Esophagus squamous epithelium (tissue), 5 donors: ENCODE measurements at places on chromosomes 2 and 18.

DNA sequence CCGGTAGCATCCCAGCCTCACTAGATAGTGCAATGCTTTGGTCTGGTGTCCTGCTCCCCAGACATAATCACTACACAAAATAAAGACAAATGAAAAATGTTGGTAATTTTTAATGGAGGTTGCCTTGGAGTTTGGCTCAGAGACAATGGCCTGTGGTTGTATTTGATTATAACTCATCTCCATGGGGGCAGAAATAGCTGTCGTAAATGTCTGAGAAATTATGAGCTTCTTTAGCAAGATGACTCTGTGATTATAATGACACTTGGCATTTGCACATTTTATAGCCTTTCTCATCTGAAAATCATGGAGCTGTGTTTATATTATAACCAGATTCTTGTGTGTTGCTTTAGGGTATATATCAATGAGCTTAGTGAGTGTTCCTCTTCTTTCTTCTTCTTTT, 1779.7 kb upstream of the CELF4 start:
- H3K27me3 ChIP-seq = no peaks in the 10 kb centered on the region
- DNase-seq = no peak
- H3K27ac ChIP-seq = no peak overlapping the region
- H3K4me3 ChIP-seq = no peak overlapping the region

GRCh38 chr2:147636886-147637285, 207.9 kb upstream of the ACVR2A start:
- H3K4me3 ChIP-seq = no peak overlapping the region
- H3K27ac ChIP-seq = peak overlapping the region; percentile 43
- H3K27me3 ChIP-seq = no peaks in the 10 kb centered on the region
- peaks cover 17% of the 10 kb centered on the region for H3K4me1 ChIP-seq

DNA sequence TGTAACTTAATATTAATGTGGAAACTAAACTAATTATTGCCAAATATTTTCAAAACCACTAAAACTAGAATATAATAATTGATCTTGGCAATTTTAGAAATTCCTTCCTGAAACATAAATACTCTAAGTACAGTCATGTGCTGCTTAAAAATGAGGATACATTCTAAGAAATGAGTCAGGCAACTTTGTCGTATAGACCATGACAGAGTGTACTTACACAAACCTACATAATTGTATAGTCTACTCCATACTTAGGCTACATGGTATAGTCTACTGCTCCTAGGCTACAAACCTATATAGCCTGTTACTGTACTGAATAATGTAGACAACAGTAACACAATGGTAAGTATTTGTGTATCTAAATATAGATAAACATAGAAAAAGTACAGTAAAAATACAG, 27.6 kb downstream of the FEZ2 start:
- DNase-seq = no peak
- H3K36me3 ChIP-seq = no peaks in the 10 kb centered on the region
- H3K4me3 ChIP-seq = no peak overlapping the region
- no peaks in the 10 kb centered on the region for H3K4me1 ChIP-seq

GRCh38 chr2:200177971-200178911, 128.3 kb upstream of the SPATS2L start:
- no peak for DNase-seq
- H3K4me1 ChIP-seq = peaks cover 8% of the 10 kb centered on the region
- H3K36me3 ChIP-seq = no peaks in the 10 kb centered on the region
- H3K27me3 ChIP-seq = peaks cover 6% of the 10 kb centered on the region

DNA sequence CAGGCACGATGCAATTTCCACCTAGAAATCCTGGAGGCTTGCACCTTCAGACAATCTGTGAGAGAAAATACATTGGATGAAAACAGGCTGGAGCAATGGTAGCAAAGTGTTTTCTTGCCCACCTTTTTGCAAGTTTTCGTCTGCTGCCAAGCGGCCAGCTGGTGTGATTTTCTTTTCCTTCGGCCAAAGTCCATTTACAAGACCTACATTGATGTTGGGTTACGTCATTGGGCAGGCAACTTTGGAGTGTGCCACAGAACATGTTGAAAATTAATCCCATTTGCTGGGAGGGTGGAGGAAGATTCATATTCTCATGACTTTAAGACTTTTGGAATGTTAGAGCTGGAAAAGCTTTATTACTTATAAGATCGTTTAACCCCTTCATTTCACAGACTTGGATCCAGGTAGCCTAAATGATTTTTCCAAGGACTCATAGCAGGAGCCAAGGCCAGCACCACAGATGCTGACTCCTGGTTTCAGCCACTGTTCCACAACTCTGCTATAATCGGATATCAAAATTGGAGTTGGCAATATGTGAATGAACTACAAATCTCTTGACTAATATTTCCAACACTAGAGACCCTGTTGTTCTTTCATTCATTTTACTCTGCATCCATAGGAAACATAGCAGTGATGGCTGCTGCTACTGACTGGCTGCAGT, 352.1 kb downstream of the RND3 start:
- H3K36me3 ChIP-seq = no peaks in the 10 kb centered on the region
- no peak overlapping the region for H3K27ac ChIP-seq
- no peak overlapping the region for H3K4me3 ChIP-seq
- DNase-seq = no peak
- H3K27me3 ChIP-seq = no peaks in the 10 kb centered on the region

- H3K36me3 ChIP-seq = no peaks in the 10 kb centered on the region
- H3K4me1 ChIP-seq = peaks cover 8% of the 10 kb centered on the region
- peak overlapping the region; percentile 69 for H3K27ac ChIP-seq
- DNase-seq = no peak
These were observed 76.2 kb downstream of the FAM168B start for GRCh38 chr2:131016826-131017741.

DNA sequence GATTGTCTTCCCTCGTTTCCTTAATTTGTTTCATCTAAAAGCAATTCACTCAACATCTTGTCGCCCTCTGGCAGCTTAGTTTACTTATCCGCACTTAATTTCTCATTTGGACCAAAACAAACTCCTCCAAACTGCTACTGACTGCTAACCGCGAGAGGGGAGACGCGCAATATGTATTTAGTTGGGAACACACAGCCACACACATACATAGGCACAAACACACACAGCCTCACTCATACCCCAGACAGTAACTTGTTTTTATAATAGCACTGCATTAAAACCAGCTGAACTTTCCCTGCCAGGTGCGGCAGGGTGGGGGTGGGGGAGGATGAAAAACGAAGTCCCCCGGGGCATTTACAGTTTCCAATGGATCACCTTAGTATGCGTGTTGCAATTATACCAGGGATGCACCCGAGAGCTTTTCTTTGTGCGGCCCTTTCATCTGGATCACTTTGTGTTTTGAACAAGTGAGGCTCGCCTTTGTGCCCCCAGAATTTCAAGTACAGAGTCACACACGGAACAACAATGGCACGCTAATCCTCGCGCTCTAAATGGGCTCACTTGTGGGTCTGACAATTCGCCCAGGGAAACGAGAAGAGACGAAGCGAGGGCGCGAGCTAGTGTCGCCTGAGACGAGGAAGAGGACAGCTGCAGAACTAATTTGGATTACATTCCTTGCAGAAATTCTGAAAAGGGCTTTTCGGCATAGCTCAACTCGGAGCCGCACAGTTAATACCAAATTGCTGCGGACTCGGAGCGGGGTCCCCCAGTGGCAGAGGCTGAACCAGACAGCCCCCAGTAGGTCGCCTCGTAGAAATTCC, 2.4 kb downstream of the ERBB4 start:
- no peak for DNase-seq
- no peak overlapping the region for H3K27ac ChIP-seq
- H3K4me3 ChIP-seq = peak overlapping the region; percentile 64

GRCh38 chr2:235447210-235447609, 46.6 kb upstream of the AGAP1 start:
- no peaks in the 10 kb centered on the region for H3K36me3 ChIP-seq
- DNase-seq = no peak
- no peak overlapping the region for H3K27ac ChIP-seq
- H3K4me3 ChIP-seq = no peak overlapping the region
- no peaks in the 10 kb centered on the region for H3K4me1 ChIP-seq

GRCh38 chr2:155689791-155690190, 642.7 kb downstream of the NR4A2 start:
- H3K36me3 ChIP-seq = no peaks in the 10 kb centered on the region
- H3K27ac ChIP-seq = no peak overlapping the region
- no peaks in the 10 kb centered on the region for H3K27me3 ChIP-seq
- H3K4me1 ChIP-seq = no peaks in the 10 kb centered on the region

DNA sequence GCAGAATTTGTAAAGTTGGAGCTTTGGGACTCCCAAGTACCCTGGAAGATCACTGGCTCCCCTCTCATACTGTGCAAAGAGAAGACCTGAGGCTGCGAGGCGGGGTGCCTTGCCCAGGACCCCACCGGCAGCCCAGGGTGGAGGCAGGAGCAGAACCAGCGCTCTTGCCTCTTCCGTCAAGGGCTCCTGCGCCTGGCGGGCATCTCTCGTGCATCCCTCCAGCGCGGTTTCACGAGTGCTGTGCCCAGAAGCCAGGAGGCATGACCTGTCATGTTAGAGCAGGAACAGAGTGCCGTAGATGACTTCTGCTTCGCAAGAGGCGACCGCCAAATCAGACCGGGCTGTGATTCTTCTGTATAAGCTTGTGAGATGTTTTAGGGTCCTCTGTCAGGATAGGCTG, 77.3 kb downstream of the LDLRAD4 start:
- H3K27me3 ChIP-seq = no peaks in the 10 kb centered on the region
- H3K27ac ChIP-seq = no peak overlapping the region
- no peaks in the 10 kb centered on the region for H3K4me1 ChIP-seq
- DNase-seq = no peak
- no peaks in the 10 kb centered on the region for H3K36me3 ChIP-seq

- no peaks in the 10 kb centered on the region for H3K36me3 ChIP-seq
- no peak for DNase-seq
- H3K4me1 ChIP-seq = peaks cover 75% of the 10 kb centered on the region
- no peaks in the 10 kb centered on the region for H3K27me3 ChIP-seq
- H3K27ac ChIP-seq = peak overlapping the region; percentile 32
These were observed 4.3 kb downstream of the KLF7 start for GRCh38 chr2:207161247-207162123.

DNA sequence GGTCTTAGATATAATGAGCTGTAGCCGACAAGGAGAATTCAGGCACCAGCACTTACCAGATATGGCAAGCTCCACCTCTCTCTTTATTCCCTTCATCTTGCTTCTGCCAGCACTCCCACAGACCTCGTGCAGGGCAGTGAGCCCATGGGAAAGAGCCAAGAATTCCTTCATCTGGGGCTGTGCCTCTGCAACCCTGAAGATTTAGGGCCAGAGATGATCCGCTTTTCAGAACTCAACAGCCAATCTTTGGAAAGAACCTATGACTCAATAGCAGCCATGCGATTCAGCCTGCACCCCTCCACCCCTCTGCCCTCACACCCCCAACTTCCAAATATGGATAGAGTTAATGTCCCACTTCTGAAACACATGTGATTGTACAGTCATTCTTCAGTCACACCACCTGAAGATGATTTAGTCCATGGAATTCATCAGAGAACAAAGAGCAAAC, 533.7 kb upstream of the TNP1 start:
- H3K4me1 ChIP-seq = peaks cover 15% of the 10 kb centered on the region
- DNase-seq = no peak
- H3K27me3 ChIP-seq = no peaks in the 10 kb centered on the region
- H3K36me3 ChIP-seq = no peaks in the 10 kb centered on the region

DNA sequence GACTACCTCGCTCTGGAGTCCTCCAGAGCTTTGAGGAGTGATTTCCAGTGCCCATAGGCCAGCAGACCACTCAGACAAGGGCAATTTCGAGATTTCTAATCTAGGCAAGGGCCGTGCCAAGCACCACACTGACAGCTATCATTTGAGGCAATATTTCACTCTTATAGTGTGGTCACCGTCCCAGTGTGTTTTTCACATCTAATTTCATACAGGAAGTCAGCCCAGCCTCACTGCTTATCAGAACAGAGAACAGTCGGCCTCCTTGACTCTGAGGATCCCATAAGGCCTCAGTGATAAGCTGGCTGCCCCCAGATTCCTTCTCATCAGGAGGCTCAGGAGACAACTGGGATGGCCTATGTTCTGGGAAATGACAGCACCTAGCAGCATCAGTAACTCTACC, 581 bp downstream of the CAPN14 start:
- DNase-seq = no peak
- H3K36me3 ChIP-seq = no peaks in the 10 kb centered on the region
- no peaks in the 10 kb centered on the region for H3K27me3 ChIP-seq
- peak overlapping the region; percentile 61 for H3K27ac ChIP-seq
- H3K4me3 ChIP-seq = peak overlapping the region; percentile 21
- no peaks in the 10 kb centered on the region for H3K4me1 ChIP-seq

- H3K4me3 ChIP-seq = no peak overlapping the region
- H3K36me3 ChIP-seq = no peaks in the 10 kb centered on the region
- H3K27ac ChIP-seq = no peak overlapping the region
- DNase-seq = no peak
- H3K4me1 ChIP-seq = no peaks in the 10 kb centered on the region
These were observed 172.9 kb downstream of the INHBB start for GRCh38 chr2:120518819-120519218.

GRCh38 chr2:66443979-66444861, 9.3 kb downstream of the MEIS1 start:
- peak overlapping the region; percentile 82 for H3K27ac ChIP-seq
- no peaks in the 10 kb centered on the region for H3K27me3 ChIP-seq
- H3K4me3 ChIP-seq = peak overlapping the region; percentile 30
- no peak for DNase-seq
- H3K4me1 ChIP-seq = peaks cover 87% of the 10 kb centered on the region

- no peak for DNase-seq
- H3K27me3 ChIP-seq = peaks cover 47% of the 10 kb centered on the region
- H3K4me1 ChIP-seq = peaks cover 15% of the 10 kb centered on the region
These were observed 13.8 kb upstream of the SATB2 start for GRCh38 chr2:199471443-199472057.

DNA sequence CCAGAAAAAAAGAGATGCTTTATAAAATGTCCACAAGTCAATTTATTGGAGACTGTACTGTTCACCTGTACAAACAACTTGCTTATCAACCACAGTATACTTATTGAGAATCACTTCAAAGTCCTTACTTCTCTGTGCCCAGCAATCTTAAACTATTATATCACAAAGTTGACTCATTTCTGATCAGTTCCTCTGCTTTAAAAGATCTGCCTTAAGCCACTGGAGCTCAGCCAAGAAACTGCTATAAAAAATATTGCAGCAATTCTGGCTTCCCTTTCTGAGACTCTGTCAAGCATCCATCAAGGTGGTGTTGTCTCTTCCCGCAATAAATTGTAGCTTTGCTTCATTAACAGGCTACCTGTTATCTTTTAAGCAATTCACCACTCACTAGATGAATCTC, 375.2 kb upstream of the SPHKAP start:
- no peak overlapping the region for H3K27ac ChIP-seq
- no peaks in the 10 kb centered on the region for H3K4me1 ChIP-seq
- H3K27me3 ChIP-seq = no peaks in the 10 kb centered on the region
- DNase-seq = no peak
- H3K4me3 ChIP-seq = no peak overlapping the region

- DNase-seq = no peak
- H3K27ac ChIP-seq = peak overlapping the region; percentile 98
- H3K4me1 ChIP-seq = peaks cover 82% of the 10 kb centered on the region
- no peaks in the 10 kb centered on the region for H3K27me3 ChIP-seq
- H3K36me3 ChIP-seq = no peaks in the 10 kb centered on the region
- H3K4me3 ChIP-seq = peak overlapping the region; percentile 73
These were observed 1.2 kb upstream of the NPAS2 start for GRCh38 chr2:100818606-100819369.

GRCh38 chr2:223880796-223881195, 43.4 kb upstream of the AP1S3 start:
- DNase-seq = no peak
- no peak overlapping the region for H3K27ac ChIP-seq
- H3K27me3 ChIP-seq = no peaks in the 10 kb centered on the region
- H3K4me3 ChIP-seq = no peak overlapping the region
- H3K4me1 ChIP-seq = no peaks in the 10 kb centered on the region
